ENCODE measurements at places on chromosomes 16 and 17. TPM values are rescaled to one million over a fixed set of nuclear protein-coding genes. Genes with fewer than 3 reads are reported as not detected.
A peak's percentile ranks its signal among the peaks of the same experiment; 100 is the strongest.

Gene IKZF3
- total RNA-seq = not detected

Gene KRT33B
- total RNA-seq = not detected

Gene NKD1
- total RNA-seq = 0.02 TPM

Gene HS3ST3B1
- total RNA-seq = 41.5 TPM

Gene GAN
- 10.0 TPM for total RNA-seq

Gene BPTF
- total RNA-seq = 60.7 TPM

Gene TP53TG3E
- not detected for total RNA-seq

- no peak for DNase-seq
- no peaks in the 10 kb centered on the region for H3K36me3 ChIP-seq
- H3K4me3 ChIP-seq = no peak overlapping the region
- H3K27ac ChIP-seq = no peak overlapping the region
Measured at GRCh38 chr17:55564081-55564480, 52.8 kb upstream of the SMIM36 start.

GRCh38 chr17:21462237-21462636 lies 86.1 kb downstream of the KCNJ12 start:
- no peak for DNase-seq
- H3K4me3 ChIP-seq = no peak overlapping the region
- H3K36me3 ChIP-seq = no peaks in the 10 kb centered on the region
- no peak overlapping the region for H3K27ac ChIP-seq

GRCh38 chr17:492022-492413 lies 139.4 kb upstream of the RPH3AL start:
- no peaks in the 10 kb centered on the region for H3K27me3 ChIP-seq
- H3K36me3 ChIP-seq = no peaks in the 10 kb centered on the region
- no peak overlapping the region for H3K27ac ChIP-seq
- no peak for DNase-seq

DNA sequence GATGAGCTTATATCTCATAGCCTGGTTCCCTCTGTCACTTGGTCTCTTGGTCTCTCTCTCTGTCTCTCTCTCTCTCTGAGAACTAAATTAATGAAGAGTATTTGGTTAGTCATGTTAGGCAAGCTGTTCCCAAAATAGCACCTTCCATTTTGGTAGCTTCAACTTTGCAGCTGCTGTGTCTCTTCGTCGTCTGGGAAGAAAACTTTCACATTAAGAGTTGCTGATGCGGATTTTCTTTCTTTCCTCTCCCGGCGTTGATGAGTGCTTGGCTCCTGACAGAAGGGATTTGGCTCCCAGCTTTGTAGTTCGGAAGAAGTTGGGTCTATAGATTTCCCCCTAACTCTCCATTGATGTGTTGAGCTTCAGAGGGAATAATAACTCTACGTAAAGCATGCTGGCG lies at the start of gene RBFOX1:
RBFOX1 (plus strand) TSS at position 235 of the 400 bp plus-strand sequence.
- H3K4me1 ChIP-seq = peaks cover 61% of the 10 kb centered on the region
- peaks cover 2% of the 10 kb centered on the region for H3K36me3 ChIP-seq
- DNase-seq = peak; percentile 73
- peak within 1 kb of the TSS; percentile 83 for H3K27ac ChIP-seq
- no peaks in the 10 kb centered on the region for H3K27me3 ChIP-seq

DNA sequence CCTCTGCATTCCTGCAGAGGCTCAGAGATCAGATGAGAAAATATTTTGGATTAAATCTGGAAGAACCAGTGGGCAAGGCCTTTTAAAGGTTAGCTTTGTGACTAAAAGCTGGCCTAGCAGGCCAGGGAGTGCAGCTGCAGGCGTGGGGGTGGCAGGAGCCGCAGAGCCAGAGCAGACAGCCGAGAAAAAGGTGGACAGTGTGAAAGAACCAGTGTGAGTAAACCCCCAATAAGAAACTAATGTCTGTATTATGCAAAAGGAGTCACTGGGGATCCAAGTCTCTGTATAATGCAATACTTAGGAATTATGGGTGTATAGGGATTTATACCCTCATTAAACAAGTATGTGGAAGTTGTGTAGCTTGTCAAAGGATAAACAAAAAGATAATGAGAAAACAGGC lies 21.4 kb upstream of the SPACA3 start:
- no peak overlapping the region for H3K27ac ChIP-seq
- H3K27me3 ChIP-seq = peaks cover 4% of the 10 kb centered on the region
- H3K36me3 ChIP-seq = no peaks in the 10 kb centered on the region
- peak; percentile 36 for DNase-seq
- H3K4me1 ChIP-seq = peaks cover 13% of the 10 kb centered on the region

- no peak overlapping the region for H3K27ac ChIP-seq
- no peaks in the 10 kb centered on the region for H3K36me3 ChIP-seq
- no peak overlapping the region for H3K4me3 ChIP-seq
- no peaks in the 10 kb centered on the region for H3K27me3 ChIP-seq
Measured at GRCh38 chr16:4925791-4926190, 11.2 kb downstream of the PPL start.

DNA sequence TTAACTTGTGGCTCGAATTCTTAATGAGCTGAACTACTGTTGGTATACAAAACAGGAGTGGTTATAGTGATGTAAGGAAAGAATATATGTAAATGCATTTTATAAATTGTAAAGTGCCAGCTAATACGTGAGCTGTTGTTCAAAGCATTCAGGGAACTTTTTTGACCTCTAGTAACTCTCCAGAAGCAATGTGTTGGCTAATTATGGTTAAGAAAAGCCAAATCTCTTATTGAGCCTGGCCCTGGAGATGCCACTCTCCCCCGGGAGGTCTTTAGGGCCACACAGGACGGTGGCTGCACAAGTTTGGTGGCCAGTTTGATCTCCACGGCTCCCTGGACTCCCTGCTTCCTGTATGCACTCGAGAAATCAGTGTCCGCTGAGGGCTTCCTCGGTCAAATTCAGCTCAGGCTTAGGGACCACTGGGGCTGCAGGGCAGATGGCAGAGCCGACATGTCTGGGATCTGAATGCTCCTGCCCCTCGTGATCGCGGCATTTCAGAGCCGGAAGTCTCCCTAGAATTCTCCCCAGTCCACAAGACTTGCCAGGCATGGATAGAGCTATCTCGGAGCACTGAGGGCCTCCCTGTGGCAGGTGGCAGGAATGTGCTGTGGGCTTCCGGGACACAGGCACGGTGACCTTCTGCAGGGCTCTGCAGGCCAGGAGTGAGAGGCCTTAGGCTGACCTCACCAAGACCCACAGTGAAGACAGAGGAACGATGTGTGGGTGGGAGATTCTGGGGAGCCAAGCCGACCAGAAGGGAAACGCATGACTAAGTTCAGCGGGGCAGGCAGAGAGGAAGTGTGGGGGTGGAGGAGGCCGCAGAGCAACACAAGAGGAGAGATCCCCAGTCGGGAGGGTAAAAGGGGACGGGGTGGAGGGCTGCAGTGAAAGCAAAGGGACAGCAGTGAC lies 18.6 kb upstream of the PITPNM3 start:
- H3K4me1 ChIP-seq = peaks cover 8% of the 10 kb centered on the region
- peak overlapping the region; percentile 19 for H3K27ac ChIP-seq
- H3K36me3 ChIP-seq = no peaks in the 10 kb centered on the region
- H3K4me3 ChIP-seq = no peak overlapping the region

DNA sequence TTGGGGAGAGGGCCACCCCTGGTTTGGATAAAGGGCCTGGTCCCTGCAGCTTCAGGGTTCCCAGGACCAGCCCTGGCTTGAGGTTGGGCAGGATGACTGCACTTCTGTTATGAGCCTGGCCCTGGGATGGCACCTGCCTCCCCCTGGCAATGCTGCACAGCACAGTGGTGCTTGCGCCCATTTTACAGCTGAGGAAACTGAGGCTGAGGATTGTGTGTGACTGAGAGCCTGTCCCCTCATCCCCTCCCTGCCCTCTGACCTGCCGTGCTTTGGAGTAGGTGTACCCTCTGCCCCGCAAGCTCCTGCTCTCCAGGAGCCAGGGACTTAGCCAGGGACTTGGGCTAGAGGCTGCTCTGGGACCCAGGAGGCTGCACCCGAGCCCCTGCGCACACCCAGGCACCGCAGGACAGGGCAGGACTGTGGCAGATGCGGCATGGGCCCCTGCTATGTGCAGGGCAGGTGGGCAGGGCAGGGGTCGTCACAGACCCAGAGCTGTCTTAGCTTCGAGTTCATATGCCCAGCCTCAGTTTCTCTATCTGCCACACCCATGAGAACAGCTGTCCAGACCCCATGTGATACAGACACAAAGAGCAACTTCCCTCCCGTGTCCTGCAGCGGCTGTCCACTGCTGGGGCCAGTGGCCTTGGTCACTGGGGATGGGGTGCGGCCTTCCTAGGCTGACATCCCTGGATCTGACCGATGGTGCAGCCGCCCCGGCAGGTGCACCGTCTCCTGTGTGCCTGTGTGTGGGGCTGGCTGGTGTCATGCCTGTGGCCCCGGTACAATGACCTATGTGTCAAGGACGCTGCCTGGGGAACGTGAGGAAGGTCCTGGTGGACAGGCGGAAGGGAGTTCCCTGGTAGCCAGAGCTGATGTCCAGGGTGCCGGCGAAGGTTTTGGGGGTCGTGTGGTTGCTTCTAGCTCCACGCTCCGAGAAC lies 36.6 kb downstream of the BAHCC1 start:
- H3K4me1 ChIP-seq = peaks cover 72% of the 10 kb centered on the region
- H3K36me3 ChIP-seq = no peaks in the 10 kb centered on the region
- no peak overlapping the region for H3K4me3 ChIP-seq
- DNase-seq = no peak
- H3K27ac ChIP-seq = no peak overlapping the region

DNA sequence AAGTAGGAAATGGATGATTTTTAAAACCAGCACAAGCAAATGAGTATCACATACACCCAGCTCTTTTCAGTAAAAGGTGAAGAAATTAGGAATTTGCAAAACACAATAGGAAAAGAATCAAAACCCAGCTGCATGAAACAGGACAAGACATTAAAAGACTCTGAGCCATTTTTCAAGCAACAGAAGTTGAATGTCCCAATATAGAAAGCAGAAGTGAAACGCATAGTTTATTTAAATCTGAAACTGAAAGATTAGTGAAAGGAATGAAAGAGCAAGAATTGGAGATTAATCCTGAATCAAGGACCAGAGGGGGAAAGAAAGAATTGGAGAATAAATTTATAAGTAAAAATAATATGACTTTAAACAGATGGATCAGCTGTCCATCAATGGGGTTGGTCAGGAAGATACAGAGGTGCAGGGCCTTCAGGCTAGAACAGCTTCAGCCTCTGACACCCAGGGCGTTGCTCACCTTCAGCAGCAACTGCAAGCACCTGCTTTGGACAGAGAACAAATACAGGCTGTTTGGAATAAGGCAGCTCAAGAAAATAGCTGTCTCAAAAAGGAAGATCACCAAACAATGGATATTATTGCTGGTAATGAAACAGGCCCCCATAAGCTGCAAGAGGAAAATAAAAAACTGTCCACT lies 3.9 kb upstream of the ARHGAP17 start:
- H3K27ac ChIP-seq = no peak overlapping the region
- no peak for DNase-seq
- no peaks in the 10 kb centered on the region for H3K4me1 ChIP-seq
- no peak overlapping the region for H3K4me3 ChIP-seq
